ENCODE measurements at places on chromosomes 2 and 18.

DNA sequence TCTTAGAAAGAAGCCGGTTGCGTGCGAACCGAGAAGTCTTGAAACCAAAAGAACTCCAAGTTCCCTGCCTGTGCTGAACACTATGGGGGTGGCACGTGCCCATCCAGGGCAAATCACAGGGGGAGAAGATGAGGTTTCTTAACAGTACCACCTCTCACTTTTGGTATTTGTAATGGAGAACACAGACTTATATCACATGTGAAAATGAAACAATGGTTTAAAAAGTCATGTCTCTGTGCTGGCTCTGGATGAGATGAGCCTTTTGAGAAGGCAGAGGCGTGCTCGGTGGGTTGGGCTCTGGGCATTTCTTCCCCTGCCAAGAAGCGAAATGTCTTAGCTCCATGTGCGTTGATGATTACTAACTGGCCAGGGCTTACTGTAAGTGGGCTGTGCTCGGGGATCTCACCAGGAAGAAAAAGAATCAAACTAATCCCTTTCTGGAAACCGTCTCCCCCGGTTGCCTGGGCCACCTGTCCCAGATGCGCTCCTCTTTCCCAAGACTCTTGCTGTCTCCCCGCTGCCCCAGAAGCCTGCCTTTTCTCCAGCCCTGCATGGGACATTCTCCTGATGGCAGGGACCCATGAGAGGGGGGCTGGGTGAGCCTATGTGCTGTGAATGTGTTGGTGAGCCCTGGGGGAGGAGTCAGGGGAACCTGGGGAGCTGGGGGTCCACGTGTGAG is 252.9 kb downstream of the PRKCE start:
- no peak for DNase-seq

DNA sequence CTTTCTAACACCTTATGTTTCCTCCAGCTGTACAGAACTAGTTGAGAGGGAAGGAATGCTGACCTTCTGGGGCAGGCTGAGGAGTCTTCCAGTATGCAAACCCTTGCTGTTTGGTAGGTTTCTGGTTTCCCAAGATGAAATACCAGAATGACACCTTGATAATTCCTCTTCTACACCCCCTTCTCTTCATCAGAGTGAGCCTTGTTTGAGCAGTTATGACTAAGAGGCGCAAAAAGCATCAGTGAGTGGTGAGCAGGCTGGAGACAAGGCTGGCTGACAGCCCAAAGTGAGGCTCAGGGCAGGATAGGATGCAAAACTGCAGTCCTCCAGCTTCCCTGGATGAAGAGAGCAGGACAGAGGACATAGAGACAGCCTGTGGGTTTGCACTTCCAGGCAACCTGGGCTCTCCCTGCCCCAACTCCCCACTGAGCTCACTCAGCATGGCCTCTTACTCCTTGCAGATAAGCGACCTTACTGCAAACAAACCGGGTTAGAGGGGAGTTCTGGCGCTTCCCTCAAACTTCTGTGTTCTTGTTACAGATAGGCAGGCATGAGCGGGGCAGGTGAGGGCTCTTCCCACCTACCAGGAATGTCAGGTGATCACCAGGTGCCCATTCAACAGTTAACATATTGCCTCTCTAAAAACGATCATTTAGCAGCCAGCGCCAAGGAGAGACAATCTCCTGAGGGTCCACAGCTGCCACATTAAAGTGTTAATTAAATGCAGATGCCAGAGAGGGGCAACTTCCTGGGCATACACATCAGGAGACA is 5.4 kb downstream of the MPPE1 start:
- no peak for DNase-seq

GRCh38 chr2:109304242-109304641 is 175.2 kb downstream of the SH3RF3 start:
- DNase-seq: no peak

GRCh38 chr18:36066686-36067054 is 689 bp downstream of the RPRD1A start:
- DNase-seq: no peak
